ENCODE measurements at places on chromosomes 3 and 15.

- DNase-seq: no peak
Measured at GRCh38 chr15:50353251-50353974, 1.6 kb downstream of the GABPB1 start.

GRCh38 chr3:46359733-46360493, 6.0 kb downstream of the CCR2 start:
- peak; percentile 43 for DNase-seq

DNA sequence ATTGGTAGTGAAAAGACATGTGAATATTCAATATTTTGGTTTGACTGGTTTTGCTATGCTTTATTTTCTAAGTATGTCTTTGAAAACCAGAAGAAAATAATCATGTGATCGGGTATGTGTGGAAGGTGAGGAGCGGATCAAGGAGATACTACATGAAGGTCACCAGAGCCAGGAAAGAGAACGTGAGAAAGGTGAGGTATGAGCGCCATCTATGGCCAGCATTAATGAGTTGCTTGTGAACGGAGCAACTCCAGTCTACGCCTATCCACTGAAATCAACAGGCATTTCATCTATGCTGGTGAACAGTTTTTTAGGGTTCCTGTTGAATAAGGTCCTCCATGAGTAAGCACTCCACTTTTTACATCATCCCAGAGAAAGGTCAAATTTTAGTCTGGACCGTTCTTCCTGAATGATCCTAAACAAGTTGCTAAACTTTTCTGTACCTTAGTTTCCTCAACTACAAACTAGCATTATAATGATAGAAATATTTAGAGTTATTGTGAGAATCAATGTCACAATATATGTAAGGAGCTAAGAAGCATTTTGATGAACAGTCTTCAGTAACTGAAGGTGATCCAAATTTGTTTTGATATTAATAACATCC, 1435.2 kb upstream of the CADM2 start:
- peak; percentile 14 for DNase-seq

DNA sequence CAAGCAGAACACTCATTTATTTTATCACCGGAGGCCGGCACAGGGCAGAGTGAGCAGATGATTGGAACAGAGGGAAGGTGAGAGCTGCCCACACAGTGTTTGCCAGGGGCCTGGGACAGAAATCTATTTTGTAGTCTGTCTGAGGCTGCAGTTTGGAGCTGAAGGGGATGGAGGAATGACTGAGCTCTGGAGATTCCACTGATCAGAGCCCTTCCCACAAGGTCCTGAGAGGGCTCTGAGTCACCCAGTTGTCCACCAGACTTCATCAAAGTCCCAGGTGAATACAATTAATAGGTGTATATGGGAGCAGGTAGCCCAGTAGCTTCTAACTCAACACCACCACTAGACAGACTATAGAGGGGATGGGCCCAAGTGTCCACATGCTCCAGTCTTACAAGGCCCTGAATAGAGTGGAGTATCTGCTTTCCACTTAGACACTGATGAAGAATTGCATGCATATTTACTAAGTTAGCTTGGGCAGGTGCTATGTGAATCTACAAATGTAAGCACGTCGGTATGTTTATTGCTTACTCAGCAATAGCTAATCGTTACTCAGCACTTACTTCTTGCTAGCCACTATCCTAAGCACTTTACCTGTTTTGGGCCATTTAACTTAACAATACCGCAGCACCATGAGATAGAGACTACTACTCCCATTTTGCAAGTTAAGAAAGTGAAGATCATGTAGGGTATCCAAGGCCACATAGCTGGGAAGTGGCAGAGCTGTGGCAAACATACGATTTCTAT, 2.7 kb upstream of the STARD5 start:
- no peak for DNase-seq

DNA sequence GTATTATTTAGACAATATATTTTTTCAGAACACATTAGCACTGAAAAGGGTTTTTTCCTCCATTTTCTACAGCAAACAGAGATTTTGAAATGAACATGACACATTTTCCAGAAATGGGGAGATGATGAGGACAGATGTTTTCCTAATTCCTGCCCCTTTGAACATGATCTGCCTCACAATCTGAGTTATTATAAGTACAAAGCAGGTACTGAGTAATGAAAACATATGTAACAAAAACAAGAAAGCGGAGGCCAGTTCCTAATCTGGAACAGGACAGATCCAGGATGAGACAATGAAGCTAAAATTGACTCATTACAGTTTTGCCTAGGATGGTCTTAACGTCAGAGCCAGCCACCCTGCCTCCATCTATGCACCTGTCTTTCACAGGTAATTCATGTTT, 642.8 kb upstream of the NR2F2 start:
- no peak for DNase-seq

DNA sequence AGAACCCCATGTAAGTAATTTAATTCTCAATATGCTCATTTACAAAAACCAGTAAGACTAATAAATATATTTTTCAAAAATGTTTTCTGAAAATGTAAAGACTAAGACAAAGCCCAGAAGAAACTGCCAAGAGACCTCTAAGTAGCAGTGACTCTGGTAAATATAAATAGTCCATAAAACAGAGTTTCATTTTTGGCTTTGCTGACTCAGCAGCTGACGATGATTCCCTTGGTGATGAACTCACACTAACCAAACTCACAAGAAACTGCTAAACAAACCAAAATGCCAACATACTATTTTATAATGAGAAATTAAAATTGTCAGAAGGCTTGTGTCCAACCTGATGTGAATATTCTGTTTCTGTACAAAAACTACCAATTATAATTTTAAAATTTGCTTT, 31.5 kb upstream of the IMPG2 start:
- no peak for DNase-seq

- no peak for DNase-seq
Measured at GRCh38 chr3:50890688-50891344, 216.1 kb downstream of the DOCK3 start.

DNA sequence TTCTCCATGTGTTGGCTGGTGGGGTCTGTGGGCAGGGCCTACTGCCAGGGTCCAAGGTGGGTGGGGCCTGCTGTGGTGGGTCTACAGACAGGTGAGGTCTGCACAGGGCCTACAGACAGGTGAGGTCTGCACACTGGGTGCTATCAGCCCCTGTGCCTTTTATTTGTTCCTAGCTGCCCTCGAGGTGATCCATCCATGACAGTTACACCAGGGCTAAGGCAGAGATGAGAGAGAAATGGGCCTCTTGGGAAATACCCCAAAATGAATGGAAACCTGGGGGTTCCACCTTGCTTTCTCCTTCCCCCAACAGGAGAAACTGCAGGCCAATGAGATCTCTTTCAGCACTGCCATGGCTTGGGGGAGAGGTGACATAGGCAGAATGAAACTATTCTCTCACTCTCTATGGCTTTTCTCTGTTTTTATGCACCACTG, 36.4 kb downstream of the CFAP100 start:
- no peak for DNase-seq

GRCh38 chr3:40593351-40593750, 68.6 kb downstream of the ZNF621 start:
- no peak for DNase-seq

DNA sequence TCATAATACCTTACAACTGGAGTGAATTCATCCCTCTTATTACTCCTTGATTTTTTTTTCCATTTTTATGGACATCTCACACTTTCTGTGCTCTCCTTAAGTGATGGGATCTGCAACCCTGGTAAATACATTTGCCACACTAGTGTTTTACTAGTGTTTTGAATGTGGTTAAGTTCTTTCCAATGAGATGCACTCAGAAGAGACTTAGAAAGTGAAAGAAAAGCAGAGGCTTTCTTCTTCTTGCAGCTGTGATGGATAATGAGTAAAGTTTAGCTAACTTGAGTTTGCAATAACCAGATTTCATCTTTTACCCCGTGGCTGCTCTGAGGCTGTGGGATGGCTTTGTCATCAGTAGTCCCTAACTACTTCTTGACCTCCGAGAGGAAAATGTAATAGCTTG, 1248.4 kb downstream of the NSUN3 start:
- no peak for DNase-seq

Data from NCI-H1694 treated with DMSO at 0.1 percent for 48 hours (cell line).